CD4-positive, alpha-beta T cell treated with Interleukin-4 for 4 hours (primary cell): ENCODE measurements at places on chromosomes 1 and 21.

DNA sequence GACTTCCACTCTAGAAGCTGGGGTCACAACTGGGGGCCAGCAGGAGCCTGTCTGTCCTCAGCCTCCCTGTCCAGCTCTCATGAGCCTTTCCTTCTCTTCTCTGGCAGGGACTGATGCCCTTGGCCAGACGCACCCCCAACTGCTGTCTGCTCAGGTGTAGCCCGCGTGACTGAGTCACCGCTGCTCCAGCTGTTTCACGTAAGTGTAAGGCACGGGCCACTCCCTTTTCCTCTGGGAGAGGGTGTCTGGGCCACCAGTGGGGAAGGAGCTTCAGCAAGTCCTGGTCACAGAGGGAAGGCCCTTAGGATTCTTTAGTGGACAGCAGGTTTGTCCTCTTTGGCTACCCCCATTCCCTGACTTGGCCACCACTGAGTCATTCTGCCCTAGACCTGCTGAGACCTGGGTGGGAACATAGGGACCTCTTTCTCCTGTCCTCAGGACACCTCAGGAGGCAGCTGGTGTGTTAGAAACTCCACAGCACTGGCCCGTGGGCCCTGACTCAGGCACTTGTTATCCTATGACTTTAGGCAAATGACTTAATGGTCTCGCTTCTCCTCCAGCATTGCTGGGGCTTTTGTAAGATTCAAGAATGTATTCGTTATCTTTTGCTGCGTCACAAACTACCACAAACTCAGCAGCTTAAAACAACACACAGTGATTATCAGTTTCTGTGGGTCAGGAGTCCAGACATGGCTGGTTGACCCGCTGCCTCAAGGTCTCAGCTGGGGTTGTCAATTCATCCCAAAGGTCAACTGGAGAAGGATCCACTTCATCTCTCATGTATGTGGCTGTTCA is 64.8 kb downstream of the FAM163A start:
- DNase-seq = no peak

GRCh38 chr1:239233626-239234025 is 152.7 kb upstream of the CHRM3 start:
- no peak for DNase-seq

GRCh38 chr1:101203820-101204540 is 32.8 kb upstream of the S1PR1 start:
- no peak for DNase-seq

DNA sequence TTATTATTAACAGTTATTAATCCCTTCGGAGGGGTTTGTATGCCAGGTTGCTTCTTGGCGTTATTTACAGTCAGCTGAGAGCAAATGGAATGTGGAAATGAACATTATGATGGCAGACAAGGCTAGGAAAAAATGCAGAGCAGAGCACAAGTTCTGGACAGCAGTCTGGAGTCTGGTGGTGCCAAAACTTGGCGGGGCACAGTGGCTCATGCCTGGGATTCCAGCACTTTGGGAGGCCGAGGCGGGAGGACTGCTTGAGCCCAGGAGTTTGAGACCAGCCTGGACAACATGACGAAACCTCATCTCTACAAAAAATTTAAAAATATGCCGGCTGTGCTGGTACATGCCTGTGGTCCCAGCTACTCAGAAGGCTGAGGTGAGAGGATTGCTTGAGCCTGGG is 67.6 kb downstream of the CDC7 start:
- DNase-seq = no peak

- DNase-seq = no peak
These were observed 53.1 kb upstream of the PROX1 start for GRCh38 chr1:213934649-213935048.

DNA sequence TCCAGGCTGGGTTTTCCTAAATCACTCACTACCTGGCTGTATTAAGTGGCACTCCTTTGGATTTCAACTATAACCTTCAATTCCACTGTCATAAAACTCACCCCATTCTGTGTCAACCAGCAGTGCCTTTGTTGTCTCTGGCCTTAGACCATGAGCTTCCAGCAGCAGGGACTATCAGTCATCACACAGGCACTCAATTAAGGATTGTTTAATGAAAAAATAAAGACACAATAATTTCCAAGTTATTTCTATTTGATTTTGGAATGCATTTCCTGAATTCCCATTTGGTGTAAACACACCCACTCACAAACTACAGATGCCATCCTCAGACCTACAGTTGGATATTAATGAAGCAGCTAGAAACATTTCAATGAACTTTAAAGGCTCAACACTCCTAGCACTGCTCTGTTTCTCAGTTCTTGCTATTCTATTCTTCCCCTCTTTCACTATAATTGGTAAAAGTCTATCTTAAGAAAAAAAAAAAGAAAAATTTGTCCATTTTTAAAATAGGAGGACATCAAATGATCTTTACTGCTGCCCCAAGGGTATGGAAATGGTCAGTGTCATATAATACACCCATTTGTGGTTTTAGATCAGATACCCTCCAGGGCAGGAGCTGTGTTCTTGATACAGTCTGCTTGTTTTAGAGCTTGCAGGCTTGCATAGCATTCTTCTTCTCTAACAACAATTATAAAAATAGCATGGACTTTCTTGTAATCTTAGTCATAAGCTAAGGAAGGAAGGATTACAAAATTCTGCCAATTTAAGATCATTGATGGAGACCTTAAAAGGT is 156.4 kb downstream of the PTGER3 start:
- DNase-seq = no peak

DNA sequence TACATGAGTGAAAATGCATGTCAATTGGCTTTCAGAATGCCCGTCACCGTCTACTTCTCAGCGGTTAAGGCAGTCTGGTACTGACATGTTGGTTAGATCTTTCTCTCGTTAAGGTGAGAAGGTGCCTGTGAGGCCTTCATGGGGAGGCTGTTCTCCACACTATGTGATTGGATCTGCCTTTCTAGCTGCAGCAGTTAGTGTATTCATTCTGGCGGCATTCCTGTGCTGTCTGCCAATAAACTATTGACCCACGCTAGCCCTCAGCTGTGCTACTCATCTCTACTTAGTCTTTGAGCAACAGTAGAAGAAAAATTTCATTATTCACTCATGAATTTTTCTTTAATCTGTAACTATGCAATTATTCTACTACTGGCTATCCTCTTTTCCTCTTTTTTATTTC is 32.0 kb downstream of the CCSAP start:
- DNase-seq = no peak
